D721Med (cell line): ENCODE measurements at places on chromosomes 2 and 18.

GRCh38 chr2:1698188-1698945 is 45.9 kb downstream of the PXDN start:
- DNase-seq = no peak

GRCh38 chr2:113060396-113060795 is 1.4 kb downstream of the IL36RN start:
- no peak for DNase-seq

GRCh38 chr2:223101340-223102039 is 49.5 kb downstream of the KCNE4 start:
- no peak for DNase-seq

DNA sequence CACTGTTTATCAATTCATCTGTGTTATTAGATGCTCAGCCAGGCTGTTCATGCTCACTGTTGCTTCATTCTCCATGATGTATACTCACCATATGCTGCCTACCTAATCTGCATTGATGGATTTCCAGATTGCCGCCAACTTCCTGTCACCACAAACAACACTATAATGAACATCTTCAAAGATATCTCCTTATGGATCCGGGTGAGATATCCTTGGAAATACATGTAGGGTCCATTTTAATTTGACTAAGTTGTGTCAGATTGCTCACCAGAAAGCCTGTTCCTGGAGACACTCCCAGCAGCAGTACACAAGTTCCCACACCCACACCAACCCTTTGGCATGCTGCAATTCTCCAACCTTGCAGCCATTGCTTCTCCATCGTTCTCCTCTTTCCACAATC is 547.5 kb upstream of the TNP1 start:
- no peak for DNase-seq

DNA sequence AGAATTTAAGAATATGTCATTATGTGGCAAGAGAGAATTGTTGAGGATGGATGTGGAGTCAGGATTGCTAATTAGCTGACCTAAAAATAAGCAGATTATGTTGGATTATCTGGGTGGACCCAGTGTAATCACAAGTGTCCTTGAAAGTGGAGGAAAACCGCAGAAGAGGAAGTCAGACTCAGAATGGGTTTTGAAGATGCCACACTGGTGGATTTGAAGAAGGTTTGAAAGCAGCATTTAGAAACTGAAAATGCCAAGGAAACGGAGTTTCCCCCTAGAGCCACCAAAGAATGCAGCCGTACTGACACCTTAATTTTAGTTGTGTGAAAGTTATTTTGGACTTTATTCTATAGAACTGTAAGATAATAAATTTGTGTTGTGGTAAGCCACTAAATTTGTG is 41.6 kb upstream of the DPP10 start:
- no peak for DNase-seq

DNA sequence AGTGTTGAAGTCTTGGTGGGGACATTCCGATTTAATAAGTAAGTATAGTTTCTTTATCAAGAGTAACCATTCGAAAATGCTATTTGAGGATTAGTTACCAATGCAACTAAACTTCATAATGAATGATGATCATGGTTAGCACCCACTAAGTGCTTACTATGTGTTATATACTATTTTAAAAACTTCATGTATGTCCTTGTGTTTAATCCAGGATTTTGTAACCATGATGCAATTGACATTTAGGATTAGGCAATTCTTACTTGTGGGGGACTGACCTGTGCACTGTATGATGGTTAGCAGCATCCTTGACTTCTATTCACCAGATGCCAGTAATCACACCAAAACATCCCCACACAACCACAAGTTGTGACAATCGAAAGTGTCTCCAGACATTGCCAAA is 859.9 kb upstream of the FSHR start:
- no peak for DNase-seq

DNA sequence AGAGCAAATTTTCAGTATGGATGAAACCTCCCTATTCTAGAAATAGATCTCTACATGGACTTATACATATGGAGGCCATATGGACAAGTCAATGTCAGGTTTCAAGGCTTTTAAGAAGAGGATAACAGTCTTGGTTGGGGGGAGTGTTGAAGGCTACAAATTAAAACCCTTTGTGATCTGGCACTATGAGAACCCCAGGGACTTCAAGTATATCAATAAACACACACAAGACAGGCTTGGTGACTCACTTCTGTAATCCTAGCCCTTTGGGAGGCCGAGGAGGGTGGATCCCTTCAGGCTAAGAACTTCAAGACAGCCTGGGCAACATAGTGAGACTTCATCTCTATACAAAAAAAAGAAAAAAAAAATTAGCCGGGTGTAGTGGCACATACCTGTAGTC is 127.2 kb upstream of the SP5 start:
- DNase-seq = no peak

DNA sequence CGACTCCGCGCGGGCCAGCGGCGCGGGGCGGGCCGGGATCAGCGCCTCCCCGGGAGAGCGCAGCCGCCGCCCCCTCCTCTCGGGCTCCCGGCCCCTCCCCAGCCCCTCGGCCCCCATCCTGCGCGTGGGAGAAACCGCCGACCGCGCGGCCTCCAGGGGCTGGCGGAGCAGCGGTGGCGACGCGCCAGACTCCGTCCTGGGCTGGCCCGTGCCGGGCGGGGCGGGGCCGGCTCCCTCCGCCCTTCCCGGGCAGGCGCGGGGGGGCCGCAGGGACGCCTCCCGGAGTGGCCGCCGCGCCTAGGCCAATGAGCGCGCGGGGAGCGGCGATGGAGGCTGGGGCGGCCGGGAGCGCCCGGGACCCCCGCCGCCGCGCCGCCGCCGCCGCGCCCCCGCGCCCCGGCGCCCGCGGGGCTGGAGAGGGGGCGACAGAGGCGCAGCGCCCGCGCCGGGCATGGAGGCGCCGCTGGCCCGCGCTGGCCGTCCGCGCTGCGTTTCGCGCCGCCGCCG is 49.1 kb downstream of the KCNIP3 start:
- DNase-seq = no peak

DNA sequence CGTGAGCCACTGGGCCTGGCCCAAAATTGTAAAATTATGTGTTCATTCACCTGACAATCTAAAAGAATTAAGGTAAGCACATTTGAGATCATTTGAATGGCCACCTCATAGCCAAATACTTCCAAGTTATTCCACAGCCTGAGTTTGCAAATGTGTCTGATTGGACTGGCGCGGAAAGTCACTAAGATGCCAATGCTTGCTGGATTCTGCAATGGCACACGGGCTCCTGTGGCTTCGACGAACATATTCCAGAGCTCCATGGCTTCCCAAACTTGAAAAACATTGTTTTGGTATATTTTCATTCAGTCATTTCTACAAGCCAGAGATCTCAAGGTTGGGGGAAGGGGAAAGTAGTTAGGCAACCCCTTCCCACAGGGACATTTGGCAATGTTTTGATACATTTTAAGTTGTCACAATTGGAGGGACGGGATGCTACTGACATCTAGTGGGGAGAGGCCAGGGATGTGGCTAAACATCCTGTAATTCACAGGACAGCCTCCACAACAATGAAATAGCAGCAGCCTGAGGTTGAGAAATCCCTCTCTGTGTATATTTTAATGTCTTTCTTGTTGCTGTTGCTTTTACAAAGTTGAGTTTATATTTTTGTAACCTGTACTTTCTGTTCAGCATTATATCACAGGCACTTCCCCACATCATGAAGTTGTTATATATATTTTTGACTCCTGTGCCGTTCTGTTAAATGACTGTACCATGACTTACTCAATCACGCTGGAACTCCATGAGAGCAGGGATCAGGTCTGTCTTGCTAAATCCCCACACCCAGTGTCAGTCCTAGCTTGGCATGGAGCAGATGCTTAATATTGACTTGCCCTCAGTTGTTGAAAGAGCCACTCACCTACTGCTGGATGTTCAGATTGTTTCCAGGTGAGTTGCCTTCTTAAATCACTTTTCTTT is 56.9 kb downstream of the COL4A4 start:
- no peak for DNase-seq

- no peak for DNase-seq
Observed at GRCh38 chr2:128280158-128280871, 38.4 kb downstream of the HS6ST1 start.

- DNase-seq = no peak
Observed at GRCh38 chr18:25675123-25675850, 323.3 kb upstream of the ZNF521 start.

DNA sequence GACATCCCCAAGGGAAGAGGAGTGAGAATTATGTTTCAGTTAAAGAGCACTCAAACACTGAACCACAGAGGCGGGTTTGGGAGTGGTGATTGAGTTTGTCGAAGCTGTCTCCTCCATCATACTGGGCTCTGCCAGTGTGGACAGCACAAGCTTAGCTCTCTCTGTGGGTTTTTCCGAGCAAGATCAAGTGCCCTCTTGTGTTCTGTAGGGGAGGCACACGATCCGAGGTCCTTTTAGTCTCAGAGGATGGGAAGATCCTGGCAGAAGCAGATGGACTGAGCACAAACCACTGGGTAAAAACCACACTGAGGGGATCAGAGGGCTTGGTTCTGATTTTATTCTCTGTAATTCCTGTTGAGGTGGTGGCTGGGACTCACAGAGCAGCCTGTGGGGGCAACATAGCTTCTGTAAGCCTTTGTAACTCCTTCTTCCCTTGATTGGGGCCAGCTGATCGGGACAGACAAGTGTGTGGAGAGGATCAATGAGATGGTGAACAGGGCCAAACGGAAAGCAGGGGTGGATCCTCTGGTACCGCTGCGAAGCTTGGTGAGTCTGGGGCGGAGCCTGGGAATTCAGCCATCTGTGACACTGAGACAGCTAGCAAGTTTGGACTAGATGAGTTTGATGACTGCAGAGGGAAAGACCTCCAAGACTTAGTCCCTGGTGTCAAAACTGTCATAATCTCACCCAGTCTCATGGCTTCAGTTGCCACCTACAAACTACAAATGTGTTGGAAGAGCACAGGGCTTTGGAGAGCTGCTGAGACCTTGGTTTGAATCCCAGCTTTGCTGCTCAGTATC is 2.0 kb downstream of the NAGK start:
- no peak for DNase-seq

DNA sequence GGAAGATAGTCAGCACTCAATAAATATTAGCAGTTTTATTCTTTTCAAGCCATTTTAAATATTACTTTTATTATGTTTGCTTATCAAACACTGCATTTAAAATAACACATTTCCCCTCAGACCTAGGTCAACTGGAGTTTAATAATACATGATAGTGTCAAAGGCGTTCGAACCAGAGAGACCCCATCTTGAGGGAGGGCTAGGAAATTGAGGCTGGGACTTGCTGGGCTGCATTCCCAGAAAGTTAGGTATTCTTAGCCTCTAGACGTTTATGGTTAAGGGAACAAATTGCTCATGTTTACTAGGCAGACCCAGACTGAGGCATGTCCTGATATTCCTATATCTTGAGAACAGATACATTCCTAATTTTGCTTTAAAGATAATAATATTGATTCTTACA is 426.5 kb downstream of the METTL4 start:
- DNase-seq = no peak

- no peak for DNase-seq
Observed at GRCh38 chr18:11089931-11090715, 59.2 kb downstream of the PIEZO2 start.

- DNase-seq = no peak
Observed at GRCh38 chr2:183035298-183035953, 2.8 kb downstream of the NCKAP1 start.

DNA sequence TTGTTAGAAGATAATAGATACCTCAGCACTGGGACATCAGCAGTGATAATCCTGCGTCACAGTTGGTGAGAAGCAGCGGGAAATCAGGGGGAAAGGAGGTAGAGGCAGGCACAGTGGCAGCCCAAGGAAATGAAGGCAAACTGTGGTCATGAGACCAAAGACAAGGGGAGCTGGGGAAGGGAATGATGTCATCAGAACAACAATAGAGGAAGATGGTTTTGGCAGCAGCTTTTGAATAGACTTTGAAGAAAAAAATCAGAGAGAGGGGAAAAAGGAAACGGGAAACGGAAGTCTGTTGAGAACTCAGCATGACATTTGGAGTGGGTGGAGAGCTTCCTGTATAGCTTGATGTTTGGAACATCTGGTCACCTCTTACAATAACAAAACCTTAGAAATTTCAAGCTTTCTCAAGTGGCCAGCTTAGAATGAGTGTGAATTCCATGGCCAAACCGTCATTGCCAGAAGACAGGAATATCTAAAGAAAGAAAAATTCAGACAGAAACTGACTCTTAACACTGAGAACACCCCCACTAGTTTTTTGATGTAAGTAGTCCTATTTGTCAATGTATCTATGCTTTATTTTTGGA is 18.4 kb upstream of the YES1 start:
- DNase-seq = no peak

DNA sequence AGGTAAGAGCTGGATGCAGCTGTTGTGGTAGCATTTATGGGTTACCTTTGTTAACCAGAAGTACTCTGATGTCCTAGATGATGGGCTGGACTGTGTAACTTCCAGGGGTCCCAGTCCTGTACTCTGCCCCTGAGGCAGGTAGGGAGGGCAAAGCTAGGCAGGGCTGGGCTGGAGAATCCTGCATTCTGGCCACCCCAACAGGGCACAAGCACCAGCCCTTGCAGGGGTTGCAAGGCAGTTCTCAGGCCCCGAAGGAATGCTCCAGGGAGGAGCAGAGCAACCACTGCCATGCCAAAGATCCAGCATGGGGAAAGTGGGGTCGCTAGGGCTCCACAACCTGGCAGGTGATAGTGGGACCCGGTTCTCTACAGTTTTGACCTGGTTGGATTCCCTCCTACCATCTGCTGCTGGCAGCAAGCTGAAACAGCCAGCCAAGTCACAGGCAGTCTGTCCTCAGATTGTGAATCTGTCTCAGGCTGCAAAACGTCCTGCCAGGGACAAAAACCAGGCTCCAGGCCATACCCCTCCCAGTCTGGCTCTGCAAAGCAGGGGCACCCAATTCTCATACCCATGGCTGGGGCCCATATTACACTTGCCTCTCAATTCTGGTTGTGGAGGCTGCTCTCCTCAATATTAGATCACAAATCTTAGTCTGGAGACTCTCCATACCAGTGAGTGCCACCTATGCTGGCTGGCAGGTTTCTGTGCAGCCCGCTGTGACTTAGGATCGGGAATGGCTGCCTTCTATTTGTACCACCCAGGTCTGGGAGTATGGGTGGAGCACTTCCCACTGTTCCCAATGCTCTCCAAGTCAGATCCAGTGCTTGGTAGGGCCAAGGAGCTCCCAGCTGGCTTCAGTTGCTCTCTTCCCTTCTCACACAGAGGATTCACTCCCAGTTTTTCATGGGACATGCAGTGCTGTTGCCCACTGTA is 61.1 kb downstream of the SMCHD1 start:
- DNase-seq = no peak

GRCh38 chr2:126653109-126653508 is 2.8 kb upstream of the GYPC start:
- DNase-seq = no peak

GRCh38 chr2:105797298-105797819 is 52.6 kb downstream of the NCK2 start:
- no peak for DNase-seq

DNA sequence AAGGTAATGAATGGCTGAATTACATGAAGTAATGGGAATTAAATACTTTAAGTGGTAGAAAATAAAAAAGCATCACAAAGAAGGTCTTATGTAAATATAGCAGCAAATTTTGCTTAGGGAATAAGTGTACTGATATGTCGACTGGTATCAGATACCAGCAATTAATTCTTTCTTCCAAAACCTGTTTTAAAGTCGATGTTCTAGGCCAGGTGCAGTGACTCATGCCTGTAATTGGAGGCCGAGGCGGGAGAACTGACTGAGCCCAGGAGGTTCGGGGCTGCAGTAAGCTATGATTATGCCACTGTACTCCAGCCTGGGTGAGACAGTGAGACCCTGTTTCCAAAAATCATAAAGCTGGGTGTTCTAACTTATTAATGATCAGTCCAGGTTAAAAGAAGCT is 30.3 kb downstream of the SP3 start:
- no peak for DNase-seq
